Suprapubic skin (tissue), 4 donors: ENCODE measurements at places on chromosomes 6 and 20. TPM values are rescaled to one million over a fixed set of nuclear protein-coding genes. Genes with fewer than 3 reads are reported as not detected.

GRCh38 chr6:135066397-135066796 lies 11.8 kb upstream of the HBS1L start:
- no peak for DNase-seq

PRL gene
- total RNA-seq: not detected

KIF3B gene
- total RNA-seq: 13.2 TPM

DNA sequence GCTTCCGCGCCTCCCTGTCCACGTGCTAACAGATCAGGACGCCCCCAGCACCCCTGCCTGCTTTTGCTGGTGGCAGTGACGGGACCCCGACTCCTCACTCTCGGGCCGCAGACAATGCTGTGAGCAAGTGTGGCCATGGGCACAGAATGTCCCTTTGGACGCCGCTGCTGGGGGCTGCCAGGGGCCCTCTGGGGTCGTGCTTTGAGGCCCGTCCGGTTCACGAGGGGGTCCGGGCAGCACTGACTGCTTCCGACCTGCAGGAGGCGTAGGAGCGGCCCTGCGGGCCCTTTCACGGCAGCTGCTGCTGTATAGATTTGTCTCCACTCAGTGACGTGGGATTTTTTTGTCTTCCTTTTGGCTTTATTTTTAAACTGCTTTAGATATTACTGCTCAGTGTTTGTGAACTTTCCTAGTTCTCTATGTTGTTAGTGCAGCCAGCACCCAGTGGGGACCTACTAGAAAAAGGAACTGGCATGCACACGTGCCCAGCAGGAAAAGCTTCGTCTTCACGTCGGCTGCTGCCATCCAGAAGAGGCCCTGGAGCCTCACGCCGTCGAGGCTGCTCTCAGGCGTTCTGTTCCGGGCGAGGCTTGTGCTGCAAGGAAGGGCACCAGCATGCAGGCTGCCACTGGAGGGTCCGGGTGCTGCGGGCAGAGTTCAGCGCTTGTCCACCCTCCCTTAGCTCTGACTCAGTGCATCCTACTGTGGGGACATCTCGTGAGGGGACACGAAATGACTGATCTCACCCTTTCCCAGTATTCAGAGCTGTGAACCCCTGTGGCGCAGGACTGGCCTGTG lies 21.7 kb downstream of the UCKL1 start:
- no peak for DNase-seq

DNA sequence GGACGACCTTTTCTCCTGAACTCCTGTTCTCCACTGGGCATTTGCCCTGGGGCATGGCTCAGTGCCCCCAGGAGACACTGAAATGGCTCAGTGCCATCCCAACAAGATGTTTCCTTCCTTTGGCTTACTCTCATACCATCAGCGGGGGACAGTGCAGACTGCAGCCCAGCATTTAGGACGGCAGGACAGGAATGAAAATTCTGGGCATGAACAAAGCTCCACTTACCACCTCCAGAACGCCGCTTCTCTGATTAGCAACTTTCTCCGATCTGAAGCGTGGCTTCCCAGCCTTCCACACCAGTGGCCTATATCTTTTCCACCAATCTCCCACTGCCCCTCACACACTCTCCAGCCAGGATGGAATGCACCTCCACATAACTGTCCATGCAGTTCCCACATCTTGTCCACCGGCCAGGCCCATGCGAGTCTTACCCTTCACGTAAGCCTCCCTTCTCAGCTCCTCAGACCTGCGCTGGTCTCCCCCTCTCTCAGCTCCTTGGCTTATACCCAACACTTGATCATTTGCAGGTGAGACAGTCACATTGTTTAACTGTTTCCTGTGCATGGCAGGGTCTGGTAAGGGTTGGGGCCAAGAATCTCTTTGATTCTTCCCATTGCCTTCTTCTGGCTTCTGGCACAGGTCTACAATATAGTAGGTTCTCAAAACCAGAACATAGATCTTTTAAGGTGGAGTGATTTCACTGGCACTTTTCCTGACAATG lies 114.5 kb downstream of the FYN start:
- no peak for DNase-seq

MUC22 gene
- total RNA-seq: not detected

GRCh38 chr6:107561306-107561705 lies 71.4 kb downstream of the SOBP start:
- no peak for DNase-seq
